ENCODE measurements at places on chromosomes 16 and 17. TPM values are rescaled to one million over a fixed set of nuclear protein-coding genes. Genes with fewer than 3 reads are reported as not detected.

Gene PKD1
- 156 TPM for total RNA-seq

Gene ZNF624
- 7.4 TPM for total RNA-seq

Gene TAT
- total RNA-seq = 0.20 TPM

Gene PRDM7
- not detected for total RNA-seq

Gene IL17C
- not detected for total RNA-seq

Gene ACSM3
- 97.1 TPM for total RNA-seq

Gene DPEP2
- 0.84 TPM for total RNA-seq

DNA sequence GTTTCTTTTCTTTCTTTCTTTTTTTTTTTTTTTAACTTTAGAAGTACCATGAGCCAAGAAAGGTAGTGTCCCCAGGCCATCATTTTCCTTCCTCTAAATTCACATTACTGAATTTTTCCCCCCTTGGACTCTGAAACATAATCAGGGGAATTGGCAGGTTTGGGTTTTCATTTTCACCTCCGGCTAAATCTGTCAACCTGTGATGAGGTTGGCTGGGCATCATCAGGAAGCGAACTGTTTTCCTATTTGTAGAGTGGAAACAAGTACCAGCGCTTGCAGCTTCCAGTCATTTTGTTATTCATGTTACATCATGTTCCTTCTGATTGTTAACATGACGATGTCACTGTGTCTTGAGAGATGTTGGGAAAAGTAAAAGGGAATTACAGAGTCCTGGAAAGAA lies 641.9 kb upstream of the RBFOX1 start:
- H3K4me1 ChIP-seq = no peaks in the 10 kb centered on the region
- H3K36me3 ChIP-seq = no peaks in the 10 kb centered on the region
- no peak overlapping the region for H3K27ac ChIP-seq
- no peak for DNase-seq
- H3K27me3 ChIP-seq = no peaks in the 10 kb centered on the region

GRCh38 chr17:11768981-11769380 lies 170.7 kb downstream of the DNAH9 start:
- no peak overlapping the region for H3K4me3 ChIP-seq
- no peak overlapping the region for H3K27ac ChIP-seq

GRCh38 chr17:33273271-33273670 lies 19.8 kb downstream of the ASIC2 start:
- H3K4me1 ChIP-seq = no peaks in the 10 kb centered on the region
- DNase-seq = no peak
- no peaks in the 10 kb centered on the region for H3K36me3 ChIP-seq
- no peaks in the 10 kb centered on the region for H3K27me3 ChIP-seq

- DNase-seq = no peak
- no peaks in the 10 kb centered on the region for H3K27me3 ChIP-seq
- H3K36me3 ChIP-seq = no peaks in the 10 kb centered on the region
- H3K4me3 ChIP-seq = peak overlapping the region; percentile 63
- H3K4me1 ChIP-seq = peaks cover 7% of the 10 kb centered on the region
- H3K27ac ChIP-seq = no peak overlapping the region
Observed at GRCh38 chr16:28879261-28879840, 1.1 kb downstream of the ATP2A1 start.

DNA sequence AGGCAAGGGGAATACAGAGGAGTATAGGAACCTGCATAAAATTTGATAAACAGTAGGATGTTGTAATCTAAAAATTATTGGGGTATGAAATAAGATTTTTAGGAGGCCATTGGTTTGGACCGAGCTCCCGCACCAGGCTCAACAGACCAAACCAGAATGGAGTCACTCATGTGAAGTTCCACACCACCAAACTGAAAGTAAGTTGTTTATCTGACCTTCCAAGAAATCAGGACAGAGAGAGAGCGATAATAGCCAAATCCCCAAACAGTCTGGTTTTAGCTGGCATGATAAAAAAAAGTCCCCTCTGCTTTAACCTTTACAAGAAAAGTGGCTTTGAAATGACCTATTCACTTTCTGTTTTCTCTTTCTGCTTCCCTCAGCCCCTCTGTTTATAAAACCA lies 45.7 kb upstream of the SIAH1 start:
- no peak overlapping the region for H3K4me3 ChIP-seq
- no peaks in the 10 kb centered on the region for H3K27me3 ChIP-seq
- H3K27ac ChIP-seq = no peak overlapping the region
- DNase-seq = no peak

- H3K27ac ChIP-seq = no peak overlapping the region
- H3K36me3 ChIP-seq = no peaks in the 10 kb centered on the region
- no peak for DNase-seq
- H3K4me3 ChIP-seq = no peak overlapping the region
- no peaks in the 10 kb centered on the region for H3K27me3 ChIP-seq
- no peaks in the 10 kb centered on the region for H3K4me1 ChIP-seq
Observed at GRCh38 chr17:62963296-62963695, 2.7 kb upstream of the TANC2 start.

- H3K4me3 ChIP-seq = no peak overlapping the region
- H3K27ac ChIP-seq = no peak overlapping the region
- H3K4me1 ChIP-seq = no peaks in the 10 kb centered on the region
Observed at GRCh38 chr17:1473170-1473569, 17.1 kb upstream of the CRK start.

DNA sequence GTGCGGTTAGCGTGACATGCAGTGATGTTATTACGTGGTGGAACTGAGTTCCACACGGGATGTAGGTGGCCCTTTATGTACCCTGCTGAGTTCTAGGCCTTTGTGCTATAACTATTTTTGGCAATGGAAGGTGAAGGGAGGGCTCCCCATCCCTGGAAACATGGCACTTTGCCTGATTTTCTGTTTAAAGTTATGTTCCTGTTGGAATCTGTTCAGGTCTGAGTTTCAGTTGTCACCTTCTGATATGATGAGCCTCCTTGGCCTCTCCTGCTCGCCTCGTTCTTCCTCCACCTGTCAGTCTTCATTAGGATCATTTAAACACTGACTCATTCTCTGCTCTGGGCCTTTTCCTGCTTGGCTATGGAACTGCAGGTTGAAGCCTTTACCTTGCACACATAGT lies 200.6 kb downstream of the FTO start:
- no peaks in the 10 kb centered on the region for H3K27me3 ChIP-seq
- no peaks in the 10 kb centered on the region for H3K36me3 ChIP-seq
- peaks cover 4% of the 10 kb centered on the region for H3K4me1 ChIP-seq
- DNase-seq = no peak
- no peak overlapping the region for H3K27ac ChIP-seq

DNA sequence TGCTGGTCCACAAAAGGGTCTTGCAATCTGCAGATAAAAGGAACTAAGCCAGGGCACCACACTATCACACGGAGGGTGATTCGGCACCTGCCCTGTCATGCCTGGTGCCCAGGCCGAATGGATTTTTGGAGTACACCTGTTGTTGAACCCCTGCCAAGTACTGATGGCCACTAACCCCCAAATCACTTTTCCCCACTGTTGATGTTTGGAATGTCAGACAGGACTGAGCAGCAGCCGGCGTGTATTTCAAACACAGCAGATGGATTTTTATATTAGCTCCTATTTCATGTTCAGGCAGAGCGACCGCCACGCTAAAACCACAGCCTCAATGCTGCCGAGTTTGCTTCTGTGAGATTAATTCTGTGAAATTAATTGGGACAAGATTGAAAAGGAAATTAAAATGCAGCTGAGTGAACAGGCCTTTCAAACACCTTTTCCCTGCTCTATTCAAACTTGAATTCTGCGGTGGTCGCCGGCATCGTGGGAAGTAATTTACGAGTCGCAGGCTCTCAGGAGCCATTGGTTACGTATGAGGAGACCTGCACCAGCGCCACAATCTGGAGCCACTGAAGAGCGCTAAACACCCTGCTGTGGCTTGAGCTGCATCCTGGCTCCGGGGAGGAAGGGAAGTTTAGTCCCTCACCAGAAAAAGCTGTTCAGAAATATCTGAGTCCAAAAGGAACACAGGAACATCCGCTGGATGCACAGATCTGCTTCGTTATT lies 48.5 kb downstream of the SNX11 start:
- no peak for DNase-seq
- H3K27ac ChIP-seq = no peak overlapping the region
- H3K27me3 ChIP-seq = no peaks in the 10 kb centered on the region
- no peaks in the 10 kb centered on the region for H3K36me3 ChIP-seq
- no peaks in the 10 kb centered on the region for H3K4me1 ChIP-seq

DNA sequence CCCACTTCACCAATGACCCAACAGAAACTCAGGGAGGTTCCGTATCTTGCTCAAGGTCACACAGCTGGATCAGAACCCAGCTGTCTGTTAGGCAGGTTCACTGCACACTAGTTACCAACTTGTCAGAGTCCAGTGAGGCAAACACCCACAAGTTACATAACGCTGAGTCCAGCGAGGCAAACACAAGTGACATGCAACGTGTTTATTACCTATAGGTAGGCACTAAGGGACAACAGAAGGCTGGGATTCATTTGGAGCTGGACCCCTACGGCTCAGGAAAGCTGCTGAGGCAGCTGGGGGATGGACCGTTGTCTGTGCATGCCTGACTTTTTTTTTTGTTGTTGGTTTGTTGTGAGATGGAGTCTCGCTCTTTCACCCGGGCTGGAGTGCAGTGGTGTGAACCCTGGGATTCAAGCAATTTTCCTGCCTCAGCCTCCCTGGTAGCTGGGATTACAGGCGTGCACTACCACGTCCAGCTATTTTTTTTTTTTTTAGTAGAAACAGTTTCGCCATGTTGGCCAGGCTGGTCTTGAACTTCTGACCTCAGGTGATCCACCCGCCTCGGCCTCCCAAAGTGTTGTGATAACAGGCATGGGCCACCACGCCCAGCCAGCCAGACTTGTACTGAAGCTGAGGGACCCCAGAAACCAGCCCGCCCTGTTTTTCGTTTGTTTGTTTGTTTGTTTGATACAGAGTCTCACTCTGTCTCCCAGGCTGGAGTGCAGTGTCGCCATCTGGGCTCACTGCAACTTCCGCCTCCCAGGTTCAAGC lies 1.9 kb upstream of the RSAD1 start:
- peaks cover 11% of the 10 kb centered on the region for H3K4me1 ChIP-seq
- H3K36me3 ChIP-seq = no peaks in the 10 kb centered on the region
- no peaks in the 10 kb centered on the region for H3K27me3 ChIP-seq
- no peak overlapping the region for H3K4me3 ChIP-seq
- H3K27ac ChIP-seq = no peak overlapping the region

- H3K36me3 ChIP-seq = no peaks in the 10 kb centered on the region
- no peaks in the 10 kb centered on the region for H3K27me3 ChIP-seq
- no peak for DNase-seq
Observed at GRCh38 chr16:50234771-50235556, 31.4 kb upstream of the ADCY7 start.

GRCh38 chr17:11642655-11643054 lies 44.4 kb downstream of the DNAH9 start:
- H3K27ac ChIP-seq = no peak overlapping the region
- DNase-seq = no peak
- no peaks in the 10 kb centered on the region for H3K27me3 ChIP-seq
- no peaks in the 10 kb centered on the region for H3K4me1 ChIP-seq

DNA sequence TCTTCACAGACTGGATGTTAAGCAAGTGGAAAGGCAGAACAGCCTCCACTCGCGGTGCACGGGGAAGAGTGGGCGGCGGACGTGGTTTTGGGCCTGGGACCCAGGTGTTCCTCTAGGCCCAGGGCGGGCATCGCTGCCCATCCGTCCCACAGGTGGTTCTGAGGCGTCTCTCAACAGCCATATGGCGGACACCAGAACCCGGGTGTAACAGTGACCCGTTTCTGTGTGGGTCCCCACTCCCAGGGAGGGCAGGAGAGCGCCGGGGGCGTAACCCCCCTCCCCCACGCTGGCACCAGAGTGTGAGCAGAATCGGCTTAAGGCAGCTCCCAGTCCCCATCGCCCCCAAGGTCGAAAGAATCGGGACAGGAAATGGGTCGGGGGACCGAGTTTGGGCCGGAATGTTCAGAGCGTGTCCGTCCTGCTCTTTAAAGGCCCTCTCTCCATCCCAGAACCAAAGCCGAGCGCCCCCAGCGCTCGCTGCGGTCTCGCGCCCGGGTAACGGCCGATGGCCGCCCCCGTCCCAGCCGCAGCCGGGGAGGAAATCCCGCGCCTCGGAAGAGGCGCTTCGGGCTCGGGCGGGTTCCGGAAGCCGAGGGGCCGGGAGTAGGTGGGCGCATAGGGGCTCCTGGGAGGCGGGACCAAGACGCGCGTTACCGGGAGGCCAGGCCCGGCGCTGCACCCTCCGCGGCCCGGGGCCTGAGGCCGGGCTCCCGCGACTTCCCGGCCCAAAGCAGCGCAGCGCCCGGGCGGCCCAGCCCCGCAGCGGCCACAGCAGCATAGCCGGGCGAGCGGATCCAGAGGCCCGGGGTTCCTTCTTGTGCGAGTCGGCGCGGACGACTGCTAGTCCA lies at the start of gene TK2:
Gene TK2 (minus strand): TSS at position 839 of the 848 bp plus-strand sequence. CDS start 61 bp downstream, at position 778.
- peak; percentile 78 for DNase-seq
- H3K4me3 ChIP-seq = peak within 1 kb of the TSS; percentile 60
- H3K4me1 ChIP-seq = peaks cover 7% of the 10 kb centered on the region
- no peaks in the 10 kb centered on the region for H3K36me3 ChIP-seq

- H3K4me3 ChIP-seq = no peak overlapping the region
- no peaks in the 10 kb centered on the region for H3K36me3 ChIP-seq
- no peaks in the 10 kb centered on the region for H3K27me3 ChIP-seq
- H3K27ac ChIP-seq = no peak overlapping the region
- H3K4me1 ChIP-seq = no peaks in the 10 kb centered on the region
Observed at GRCh38 chr17:559551-560431, 154.8 kb downstream of the VPS53 start.

DNA sequence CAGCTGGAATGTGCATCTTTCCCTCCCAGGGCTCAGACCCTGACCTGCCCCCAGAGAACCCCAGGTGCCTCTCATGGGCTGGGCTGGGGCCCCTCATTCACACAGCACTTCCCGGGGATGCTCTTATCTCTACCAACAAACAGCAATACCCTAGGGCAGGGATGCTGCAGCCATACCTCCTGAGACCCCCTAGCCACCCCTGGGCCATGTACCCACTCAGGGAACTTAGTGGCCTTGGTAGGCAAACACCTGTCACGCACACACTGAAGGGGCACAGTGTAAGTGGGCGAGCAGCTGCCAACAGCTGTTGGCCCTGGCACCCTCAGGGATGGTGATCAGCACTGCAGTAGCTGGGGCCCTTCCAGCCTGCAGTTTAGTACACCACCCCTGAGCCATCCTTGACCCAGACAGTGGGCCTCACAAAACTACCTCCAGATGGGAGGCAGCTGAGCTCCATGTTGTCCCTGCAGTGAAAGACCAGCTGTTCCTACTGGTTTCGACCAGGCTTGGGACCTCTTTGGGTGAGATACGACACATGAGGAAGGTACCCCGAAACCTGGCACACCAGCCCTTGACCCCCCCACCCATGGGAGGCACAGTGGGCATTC lies 1723.6 kb downstream of the TP53TG3F start:
- no peak overlapping the region for H3K27ac ChIP-seq
- no peaks in the 10 kb centered on the region for H3K4me1 ChIP-seq
- H3K27me3 ChIP-seq = no peaks in the 10 kb centered on the region
- no peak for DNase-seq
- H3K36me3 ChIP-seq = no peaks in the 10 kb centered on the region
- H3K4me3 ChIP-seq = no peak overlapping the region

DNA sequence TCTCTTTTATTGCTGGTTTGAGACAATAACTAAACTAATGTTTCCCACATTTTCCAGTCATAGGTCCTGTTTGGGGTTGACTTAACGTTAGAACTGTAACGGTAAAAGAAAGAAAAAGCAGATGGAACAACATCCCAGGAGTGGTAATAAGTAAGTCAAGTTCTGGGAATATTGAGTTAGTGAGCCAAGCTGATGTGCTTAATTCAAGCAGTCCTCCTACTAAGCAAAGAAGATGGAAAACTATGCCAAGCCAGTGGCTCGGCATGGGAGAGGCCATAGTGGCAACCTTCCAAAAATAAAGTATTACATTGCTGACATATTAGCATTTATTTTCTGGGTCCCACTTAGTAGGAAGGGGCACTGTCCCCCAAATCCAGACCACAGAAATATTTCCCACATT lies 161.7 kb upstream of the CDH5 start:
- no peak overlapping the region for H3K27ac ChIP-seq
- no peak overlapping the region for H3K4me3 ChIP-seq
- no peaks in the 10 kb centered on the region for H3K36me3 ChIP-seq

GRCh38 chr16:10678655-10679054 lies 16.1 kb downstream of the TEKT5 start:
- no peak overlapping the region for H3K27ac ChIP-seq
- no peaks in the 10 kb centered on the region for H3K27me3 ChIP-seq
- H3K4me1 ChIP-seq = peaks cover 2% of the 10 kb centered on the region
